ENCODE measurements at places on chromosomes 7 and 10. TPM values are rescaled to one million over a fixed set of nuclear protein-coding genes. Genes with fewer than 3 reads are reported as not detected.

GNAI1 gene
- 59.5 TPM for total RNA-seq

CPA2 gene
- total RNA-seq: not detected

- DNase-seq: peak; percentile 69
Measured at GRCh38 chr10:124647421-124648130, 96.6 kb downstream of the FAM53B start.

- DNase-seq: no peak
Measured at GRCh38 chr10:122294511-122295450, 23.7 kb downstream of the BTBD16 start.

DNA sequence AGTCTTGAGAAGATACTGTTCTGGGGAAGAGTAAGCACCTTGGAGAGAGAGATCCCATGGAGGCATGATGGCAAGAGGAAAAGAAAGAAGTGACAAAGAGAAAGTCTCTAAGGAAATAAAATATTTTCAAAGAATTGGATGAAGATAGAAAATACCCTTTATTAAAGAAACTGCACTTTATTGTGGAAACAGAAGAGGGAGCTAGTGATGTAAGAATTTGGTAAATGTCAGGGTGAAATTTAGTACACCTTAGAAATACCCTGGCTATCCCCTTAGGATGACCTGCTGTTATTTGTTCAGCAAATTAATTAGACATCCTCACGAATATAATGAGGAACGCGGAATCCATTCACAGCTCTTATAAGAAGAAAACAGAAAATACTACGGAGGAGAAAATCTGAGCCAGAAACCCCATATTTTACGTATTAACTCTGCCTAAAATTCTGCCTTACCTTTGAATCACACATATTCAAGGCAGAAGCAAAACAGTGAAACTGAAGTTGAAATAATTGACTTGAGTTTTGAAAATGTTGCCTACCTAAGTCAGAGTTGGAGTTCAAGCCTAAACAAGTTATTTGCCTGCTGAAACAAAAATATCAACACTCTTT lies 90.7 kb downstream of the TFPI2 start:
- DNase-seq: peak; percentile 69

GRCh38 chr7:35463176-35463700 lies 209.3 kb upstream of the TBX20 start:
- no peak for DNase-seq

DNA sequence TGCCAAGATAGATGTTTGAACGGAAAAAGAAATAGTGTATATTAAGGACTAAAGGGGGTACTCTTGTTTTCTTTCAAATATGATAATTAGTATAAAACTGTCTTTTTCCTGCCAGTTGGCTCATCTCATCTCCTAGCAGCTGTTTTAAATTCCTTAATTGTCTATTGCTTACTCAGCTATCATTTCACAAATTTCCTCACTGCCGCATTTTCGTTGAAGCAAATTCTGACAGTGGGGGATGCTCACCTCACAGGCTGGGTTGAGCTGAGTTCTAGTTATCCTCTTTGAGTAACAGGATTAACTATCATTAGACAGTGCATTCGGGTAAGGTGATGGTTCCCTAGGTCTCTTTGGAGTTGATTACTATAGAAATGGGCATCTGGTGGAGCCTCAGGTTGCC lies 592.0 kb downstream of the AUTS2 start:
- DNase-seq: no peak

Measured in SK-MEL-5 (cell line).